ENCODE measurements at places on chromosomes 3 and 15.

DNA sequence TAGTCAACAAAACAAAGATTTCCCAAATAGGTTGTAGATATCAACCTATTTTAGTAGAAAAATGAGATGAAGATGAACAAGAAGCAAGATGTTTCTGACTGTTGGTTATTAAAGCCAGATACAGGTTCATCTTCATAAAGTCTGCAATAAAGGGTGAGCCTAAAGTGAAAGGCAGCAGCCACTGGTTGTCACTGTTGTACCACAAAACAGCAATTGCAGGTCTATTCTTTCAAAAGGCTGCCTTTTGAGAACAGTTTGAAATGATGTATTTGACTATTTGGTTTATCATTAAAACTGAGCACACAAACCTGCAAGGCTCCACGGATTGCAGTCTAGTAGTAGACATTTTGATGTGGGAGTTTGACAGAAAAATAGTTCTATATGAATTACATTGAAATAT lies 543.4 kb downstream of the GBE1 start:
- DNase-seq: peak; percentile 54

- no peak for DNase-seq
Measured at GRCh38 chr3:36524560-36524959, 144.3 kb downstream of the STAC start.

- peak; percentile 49 for DNase-seq
Measured at GRCh38 chr15:48392356-48392755, 61.1 kb downstream of the DUT start.

DNA sequence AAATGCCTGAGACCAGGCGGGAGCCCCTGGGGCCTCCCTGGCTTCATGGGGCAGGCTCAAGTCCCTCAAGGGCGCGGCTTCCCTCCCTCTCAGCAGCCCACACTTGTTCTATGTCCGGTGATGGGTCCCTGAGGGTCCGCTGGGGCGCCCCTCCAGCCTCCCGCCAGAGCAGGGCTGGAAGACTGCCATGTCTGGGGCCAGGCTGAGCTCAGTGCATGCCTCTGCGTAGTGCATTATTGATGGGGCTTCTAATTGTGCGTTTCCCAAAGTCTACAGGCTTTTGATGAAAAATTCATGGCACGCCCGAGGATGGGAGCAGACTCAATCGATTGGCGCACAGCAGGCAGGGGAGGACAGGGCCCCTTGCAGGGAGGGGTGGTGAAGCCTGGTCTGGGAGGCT lies 51.3 kb downstream of the CYP11A1 start:
- peak; percentile 7 for DNase-seq

DNA sequence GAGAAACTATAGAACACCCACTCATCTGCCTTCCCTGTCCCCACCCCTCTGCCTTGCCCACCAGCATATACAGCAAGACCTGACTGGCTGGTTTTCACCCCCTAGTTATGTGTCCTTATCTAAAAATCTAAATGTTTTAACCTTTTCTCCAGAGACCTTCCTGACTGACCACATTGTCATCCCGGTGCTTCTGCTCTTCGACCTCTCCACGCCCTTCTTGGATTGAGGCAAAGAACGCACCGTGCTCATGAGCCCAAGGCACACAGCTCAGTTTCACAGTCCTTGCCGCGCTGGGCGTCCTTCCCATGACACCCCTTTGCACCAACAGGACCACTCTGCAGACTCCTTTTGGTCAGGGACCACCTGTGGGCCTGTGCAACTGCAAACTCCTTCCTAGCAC lies 62.7 kb downstream of the B3GNT5 start:
- DNase-seq: no peak

GRCh38 chr15:88818920-88819319 lies 15.7 kb downstream of the ACAN start:
- DNase-seq: no peak

DNA sequence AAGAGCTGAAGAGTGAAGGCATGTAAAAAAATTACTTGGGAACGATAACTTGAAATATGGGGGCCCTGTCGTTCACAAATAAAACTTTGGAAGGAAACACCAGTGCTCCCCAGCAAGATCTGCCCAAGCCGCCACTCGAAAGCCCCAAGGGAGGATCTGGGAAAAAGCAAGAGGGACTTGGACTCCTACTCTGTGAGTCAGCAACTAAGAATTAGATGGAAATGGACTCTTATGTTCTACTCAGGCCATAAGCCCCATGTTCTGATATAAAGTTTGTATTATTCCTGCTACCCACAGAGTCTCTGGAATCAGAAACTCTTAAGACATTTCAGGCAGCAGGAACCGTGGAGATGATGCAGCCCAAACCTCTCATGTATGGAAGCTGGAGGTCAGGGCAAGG lies 75.7 kb downstream of the ITGB5 start:
- peak; percentile 97 for DNase-seq

GRCh38 chr3:101689286-101689685 lies 2.8 kb upstream of the RPL24 start:
- DNase-seq: no peak

GRCh38 chr3:48190911-48191310 lies 2.7 kb upstream of the CDC25A start:
- DNase-seq: no peak

- DNase-seq: no peak
Measured at GRCh38 chr3:13574083-13574797, 25.3 kb downstream of the FBLN2 start.

- DNase-seq: no peak
Measured at GRCh38 chr3:64987726-64988125, 299.9 kb upstream of the ADAMTS9 start.

GRCh38 chr15:68623301-68623892 lies 44.6 kb downstream of the CORO2B start:
- DNase-seq: no peak

- no peak for DNase-seq
Measured at GRCh38 chr3:71968544-71968943, 183.6 kb upstream of the PROK2 start.

- DNase-seq: peak; percentile 88
Measured at GRCh38 chr3:125990253-125990970, 21.4 kb downstream of the ROPN1B start.

- peak; percentile 46 for DNase-seq
Measured at GRCh38 chr3:106337116-106337515, 468.3 kb upstream of the CBLB start.

- DNase-seq: no peak
Measured at GRCh38 chr3:177419904-177420601, 222.8 kb upstream of the TBL1XR1 start.

GRCh38 chr15:96462768-96463750 lies 132.6 kb downstream of the NR2F2 start:
- no peak for DNase-seq
